ENCODE measurements at places on chromosomes 13 and 19. TPM values are rescaled to one million over a fixed set of nuclear protein-coding genes. Genes with fewer than 3 reads are reported as not detected.

LIPE gene
- 10.0 TPM for total RNA-seq

IZUMO4 gene
- total RNA-seq: 2.2 TPM

STXBP2 gene
- total RNA-seq: 114 TPM

NLRP5 gene
- total RNA-seq: not detected

ZNF441 gene
- 4.8 TPM for total RNA-seq

CLDND2 gene
- 2.1 TPM for total RNA-seq

IL4I1 gene
- total RNA-seq: 1.6 TPM

BCAM gene
- 25.1 TPM for total RNA-seq

ZNF285 gene
- 4.4 TPM for total RNA-seq

FPR1 gene
- total RNA-seq: not detected

C5AR2 gene
- 0.29 TPM for total RNA-seq

NBEA gene
- total RNA-seq: 5.2 TPM

TMPRSS9 gene
- total RNA-seq: 0.41 TPM

PNMA8C gene
- not detected for total RNA-seq

FXYD3 gene
- 1,086 TPM for total RNA-seq

KLK3 gene
- total RNA-seq: 9.0 TPM

KIR3DL2 gene
- total RNA-seq: not detected

ZNF540 gene
- total RNA-seq: 1.3 TPM

- DNase-seq: no peak
These were observed 29.7 kb downstream of the OLFM2 start for GRCh38 chr19:9906475-9907087.

DNA sequence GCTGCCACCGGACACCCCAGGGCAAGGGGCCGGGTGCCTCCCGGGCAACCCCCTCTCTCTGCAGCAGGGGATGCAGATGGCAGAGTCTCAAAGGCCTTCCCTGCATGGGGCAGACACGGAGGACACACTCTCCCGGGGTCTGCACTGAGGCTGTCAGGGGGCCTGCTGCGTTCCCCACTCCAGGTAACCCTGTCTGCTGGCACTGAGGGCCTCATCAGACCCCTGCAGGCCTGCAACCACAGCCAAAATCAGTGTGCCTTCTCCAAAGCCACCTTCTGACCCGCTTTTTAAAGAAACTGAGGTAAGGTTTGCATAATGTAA is 93.9 kb downstream of the GNG7 start:
- DNase-seq: no peak

DNA sequence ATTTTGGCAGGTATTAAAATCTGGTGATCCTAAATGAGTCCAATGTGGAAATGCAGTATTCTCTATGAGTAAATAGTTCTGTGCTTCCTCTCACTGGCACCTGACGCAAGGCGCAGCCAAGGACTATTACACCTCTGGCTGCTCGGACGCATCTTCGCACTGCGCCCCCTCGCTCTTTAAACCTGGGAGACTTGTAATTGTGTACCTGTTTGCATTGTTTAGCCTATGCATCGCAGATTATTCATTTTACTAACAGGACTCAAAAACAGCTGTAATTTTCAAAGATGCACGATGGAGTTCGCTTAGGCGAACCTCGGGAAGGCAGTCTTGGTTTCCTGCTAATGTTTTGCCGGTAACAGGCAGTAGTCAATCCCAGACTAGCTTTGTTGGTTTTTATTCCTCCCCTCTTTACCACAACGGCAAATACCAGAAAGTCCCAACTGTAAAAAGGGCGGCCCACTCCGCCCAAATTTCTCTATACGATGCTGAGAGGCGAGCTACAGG is 113.2 kb downstream of the KCNRG start:
- no peak for DNase-seq

DNA sequence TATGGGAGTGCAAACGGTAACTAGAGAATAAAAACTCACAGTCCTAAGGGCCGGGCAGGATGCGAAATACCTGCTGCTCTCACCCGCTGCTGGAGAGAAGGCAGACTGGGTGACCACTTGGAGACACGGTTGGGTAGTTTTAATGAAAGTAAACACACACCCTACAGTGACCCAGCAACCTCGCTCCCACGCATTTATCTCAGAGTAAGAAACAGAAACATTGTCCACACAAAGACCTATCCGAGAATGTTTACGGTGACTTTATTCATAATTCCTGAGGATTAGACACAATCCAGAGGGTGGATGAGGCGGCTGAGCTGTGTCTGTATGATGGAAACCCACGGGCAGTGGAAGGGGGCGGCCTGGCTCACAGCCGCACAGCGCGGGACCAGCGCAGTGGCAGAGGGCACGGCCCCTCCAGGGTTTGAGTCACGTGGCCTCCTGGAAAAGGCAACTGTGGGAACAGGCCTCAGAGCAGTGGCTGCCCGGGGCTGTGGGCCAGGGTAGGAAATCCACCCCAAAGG is 73.5 kb upstream of the C13orf46 start:
- no peak for DNase-seq

DNA sequence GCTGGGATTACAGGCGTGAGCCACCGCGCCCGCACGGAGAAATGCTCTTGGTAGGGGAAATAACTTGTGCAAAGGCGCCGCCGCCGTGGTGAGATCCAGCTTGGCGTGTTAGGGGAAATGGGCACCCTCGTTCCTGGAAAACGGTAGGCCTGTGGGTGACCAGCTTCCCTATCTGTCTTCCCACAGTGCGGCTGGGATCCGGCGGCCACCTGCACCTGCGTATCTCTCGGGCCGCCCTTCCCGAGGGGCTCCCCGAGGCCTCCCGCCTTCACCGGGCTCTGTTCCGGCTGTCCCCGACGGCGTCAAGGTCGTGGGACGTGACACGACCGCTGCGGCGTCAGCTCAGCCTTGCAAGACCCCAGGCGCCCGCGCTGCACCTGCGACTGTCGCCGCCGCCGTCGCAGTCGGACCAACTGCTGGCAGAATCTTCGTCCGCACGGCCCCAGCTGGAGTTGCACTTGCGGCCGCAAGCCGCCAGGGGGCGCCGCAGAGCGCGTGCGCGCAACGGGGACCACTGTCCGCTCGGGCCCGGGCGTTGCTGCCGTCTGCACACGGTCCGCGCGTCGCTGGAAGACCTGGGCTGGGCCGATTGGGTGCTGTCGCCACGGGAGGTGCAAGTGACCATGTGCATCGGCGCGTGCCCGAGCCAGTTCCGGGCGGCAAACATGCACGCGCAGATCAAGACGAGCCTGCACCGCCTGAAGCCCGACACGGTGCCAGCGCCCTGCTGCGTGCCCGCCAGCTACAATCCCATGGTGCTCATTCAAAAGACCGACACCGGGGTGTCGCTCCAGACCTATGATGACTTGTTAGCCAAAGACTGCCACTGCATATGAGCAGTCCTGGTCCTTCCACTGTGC is 2.4 kb downstream of the GDF15 start:
- DNase-seq: peak; percentile 95

DNA sequence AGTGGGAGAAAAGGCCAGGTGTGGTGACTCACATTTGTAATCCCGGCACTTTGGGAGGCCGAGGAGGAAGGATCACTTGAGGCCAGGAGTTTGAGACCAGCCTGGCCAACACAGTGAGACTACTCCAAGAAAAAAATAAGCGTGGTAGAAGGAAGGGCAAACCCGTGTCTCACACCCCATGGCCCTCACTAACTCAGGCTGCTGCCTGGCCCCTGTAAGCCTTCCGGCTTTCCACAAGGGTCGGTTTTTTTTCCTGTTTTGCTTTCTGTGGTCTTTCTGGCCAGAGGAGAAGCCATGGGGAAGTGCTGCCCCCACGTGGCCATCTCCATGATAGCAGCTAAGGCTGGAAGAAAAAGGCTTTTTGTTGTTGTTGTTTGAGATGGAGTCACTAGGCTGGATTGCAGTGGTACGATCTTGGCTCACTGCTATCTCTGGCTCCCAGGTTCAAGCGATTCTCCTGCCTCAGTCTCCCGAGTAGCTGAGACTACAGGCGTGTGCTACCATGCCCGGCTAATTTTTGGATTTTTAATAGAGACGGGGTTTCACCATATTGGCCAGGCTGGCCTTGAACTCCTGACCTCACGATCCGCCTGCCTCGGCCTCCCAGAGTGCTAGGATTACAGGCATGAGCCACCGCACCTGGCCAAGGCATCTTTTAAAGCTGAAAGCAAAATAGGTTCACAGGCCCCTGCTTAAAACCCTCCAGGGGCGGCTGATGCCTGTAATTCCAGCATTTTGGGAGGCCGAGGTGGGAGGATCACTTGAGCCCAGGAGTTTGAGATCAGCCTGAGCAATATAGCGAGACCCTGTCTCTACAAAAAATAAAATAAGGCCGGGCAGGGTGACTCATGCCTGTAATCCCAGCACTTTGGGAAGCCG is 7.5 kb upstream of the ARHGEF18 start:
- DNase-seq: peak; percentile 92

GRCh38 chr19:58401840-58402421 is 6.5 kb downstream of the RNF225 start:
- no peak for DNase-seq

- DNase-seq: no peak
These were observed 5.1 kb downstream of the TBCB start for GRCh38 chr19:36120092-36120983.

DNA sequence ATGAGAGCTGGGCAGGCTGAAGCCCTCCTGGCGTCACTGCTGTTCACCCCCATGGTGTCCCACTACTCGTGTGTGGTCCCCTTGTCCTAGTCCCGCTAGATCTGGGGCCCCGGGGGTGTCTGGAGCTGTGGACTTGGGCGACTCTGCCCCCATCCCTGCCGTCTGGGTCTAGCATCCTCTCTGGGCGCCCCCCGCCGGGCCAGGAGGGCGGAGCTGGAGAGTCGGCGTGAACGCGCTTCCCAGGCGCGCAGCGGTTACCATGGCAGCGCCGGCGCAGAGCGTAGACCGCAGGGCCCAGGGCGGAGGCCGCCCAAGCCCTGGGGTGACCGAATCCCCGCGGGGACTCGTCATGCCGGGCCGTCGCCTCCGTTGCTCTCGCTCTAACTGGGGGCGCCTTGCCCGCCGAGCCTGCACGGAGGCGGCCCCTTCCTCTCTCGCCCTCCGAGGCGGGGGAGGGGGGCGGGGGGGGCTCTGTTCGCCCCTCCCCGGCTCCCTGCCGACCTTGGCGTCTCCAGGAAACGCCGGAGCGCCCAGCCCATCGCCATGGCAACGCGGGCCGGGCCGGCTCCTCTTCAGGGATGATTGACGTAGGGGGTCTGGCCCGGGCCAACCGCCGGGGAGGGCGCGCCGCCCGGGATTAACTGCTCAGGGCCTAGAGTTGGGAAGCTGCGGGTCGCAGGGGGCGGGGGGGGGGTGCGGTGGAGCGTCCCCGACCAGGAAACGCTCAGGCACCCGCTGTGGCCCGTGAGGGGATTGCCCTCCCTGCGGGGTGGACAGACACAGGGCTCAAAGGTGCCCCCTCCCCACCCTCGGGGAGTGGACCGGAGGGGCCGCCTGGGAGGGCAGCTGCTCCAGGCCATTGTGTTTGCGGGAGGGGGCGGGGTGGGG is 8.9 kb downstream of the ISYNA1 start:
- peak; percentile 74 for DNase-seq

- no peak for DNase-seq
These were observed 8.3 kb downstream of the STXBP2 start for GRCh38 chr19:7645163-7645562.

DNA sequence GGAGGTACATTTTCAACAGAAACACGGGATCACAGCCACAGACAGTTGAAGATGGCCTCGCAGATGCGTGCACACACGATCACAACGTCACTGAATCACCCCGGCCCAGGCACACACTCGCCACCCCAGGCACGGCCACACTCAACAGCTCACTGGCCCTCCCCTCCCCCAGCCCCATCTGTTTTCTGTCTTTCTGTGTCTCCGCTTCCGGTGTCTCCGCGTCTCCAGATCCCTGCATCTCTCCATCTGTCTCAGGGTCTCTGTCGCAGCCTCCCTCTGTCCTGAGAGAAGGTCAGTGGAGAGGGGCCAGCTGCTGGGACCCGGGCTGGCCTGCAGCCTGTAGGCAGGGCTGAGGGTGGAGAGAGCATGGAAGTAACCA is 3.8 kb upstream of the ATP1A3 start:
- peak; percentile 19 for DNase-seq

DNA sequence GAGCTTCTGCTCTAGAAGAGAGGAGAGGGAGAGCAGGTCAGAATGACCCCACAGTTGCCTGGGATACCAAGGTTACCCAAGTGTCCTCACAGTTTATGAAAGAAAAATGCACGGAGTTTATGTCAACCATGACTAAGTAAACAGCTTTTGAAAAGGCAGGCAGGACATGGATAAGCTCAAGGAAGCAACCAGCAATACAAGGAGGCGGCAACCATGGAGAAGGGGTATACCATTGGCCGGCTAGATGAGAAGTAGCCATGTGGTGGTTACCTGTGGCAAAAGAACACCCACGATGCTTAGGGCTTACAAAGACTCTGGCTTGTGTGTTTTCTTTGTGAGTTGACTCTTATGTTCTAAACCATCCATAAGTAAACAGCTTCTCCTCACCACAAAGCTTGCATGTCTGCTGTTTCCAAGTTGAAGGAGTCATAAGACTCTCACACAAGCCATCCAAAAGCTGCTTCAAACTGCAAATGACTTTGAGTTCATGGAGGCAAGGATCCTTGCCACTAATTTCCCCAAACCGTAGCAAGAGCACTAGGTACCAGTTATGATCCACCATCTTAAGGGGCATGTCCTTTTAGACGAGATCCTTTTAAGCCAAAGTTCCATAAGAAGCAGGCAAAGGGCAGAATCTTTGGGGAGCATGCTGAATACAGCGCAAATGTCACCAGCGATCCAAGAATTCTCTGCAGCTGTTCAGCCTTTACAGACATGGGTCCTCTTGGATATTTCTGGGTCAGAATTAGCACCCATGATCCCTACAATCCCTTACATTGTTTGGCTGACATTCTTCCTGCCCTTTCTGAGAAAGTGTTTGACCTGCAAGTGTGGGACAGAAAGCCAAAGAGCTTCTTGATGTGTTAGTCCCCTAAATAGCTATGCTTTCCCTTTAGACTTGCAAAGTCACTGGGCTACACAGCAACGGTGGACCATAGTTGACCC is 74.8 kb upstream of the IPO5 start:
- no peak for DNase-seq

GRCh38 chr19:979318-979741 is 4.8 kb upstream of the WDR18 start:
- DNase-seq: no peak

GRCh38 chr19:38276942-38277517 is 12.7 kb downstream of the SPINT2 start:
- DNase-seq: no peak

DNA sequence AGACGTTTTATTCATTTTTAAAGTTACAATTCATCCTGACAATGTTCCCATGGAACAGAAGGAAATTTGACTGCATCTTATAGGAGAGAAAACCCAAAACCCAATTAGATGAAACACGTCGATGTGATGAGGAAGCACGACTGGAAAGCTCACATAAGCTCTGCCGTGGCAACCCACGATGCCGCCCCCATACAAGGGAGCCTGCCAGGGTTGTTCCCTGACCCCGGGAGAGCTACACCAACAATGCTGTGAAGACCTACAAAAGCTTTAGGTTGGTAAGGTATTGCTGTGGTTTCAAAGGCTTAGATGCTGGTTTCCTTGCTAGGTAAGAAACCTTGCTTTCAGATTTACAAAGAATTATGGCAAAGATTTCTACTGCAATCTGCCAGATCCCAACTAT is 393.1 kb downstream of the KLF12 start:
- no peak for DNase-seq

- no peak for DNase-seq
These were observed 79.8 kb upstream of the FLT1 start for GRCh38 chr13:28574617-28575142.

- DNase-seq: no peak
These were observed 26.5 kb downstream of the WDR88 start for GRCh38 chr19:33158365-33158764.

Data from mucosa of descending colon (tissue), 3 donors.